Posterior cingulate gyrus (tissue), 11 donors: ENCODE measurements at places on chromosomes 2 and 18.

GRCh38 chr18:44944461-44944860 is 263.8 kb downstream of the SETBP1 start:
- no peak for DNase-seq

- no peak for DNase-seq
These were observed 31.9 kb downstream of the ATP8B1 start for GRCh38 chr18:57771193-57771592.

DNA sequence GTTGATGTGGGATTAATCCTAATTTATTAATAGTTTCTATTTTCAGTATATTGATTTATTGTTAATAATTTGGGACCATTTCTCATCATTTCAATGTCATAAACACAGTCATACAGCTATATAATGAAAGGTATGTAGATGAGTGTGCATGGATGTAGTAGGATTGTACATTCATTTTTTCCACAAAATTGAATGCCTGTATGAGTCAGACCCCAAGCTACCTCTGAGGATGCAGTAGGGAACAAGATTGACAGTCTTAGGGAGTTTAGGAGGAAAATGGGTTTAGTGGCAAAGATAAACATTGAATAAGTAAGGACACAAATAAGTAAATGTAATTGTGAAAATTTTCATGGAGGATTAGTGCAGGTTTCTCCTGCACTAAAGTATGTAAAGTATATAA is 14.1 kb upstream of the TMEFF2 start:
- no peak for DNase-seq

GRCh38 chr2:37809931-37810570 is 115.0 kb upstream of the RMDN2 start:
- no peak for DNase-seq

- no peak for DNase-seq
These were observed 77.3 kb downstream of the SRBD1 start for GRCh38 chr2:45533771-45534170.

GRCh38 chr2:24297663-24298062 is 62.7 kb downstream of the ITSN2 start:
- DNase-seq: no peak
